Effector CD4-positive, alpha-beta T cell (primary cell): ENCODE measurements at places on chromosomes 4 and X.

- DNase-seq, result no peak
These were observed 178.5 kb downstream of the DCHS2 start for GRCh38 chr4:154313004-154313585.

DNA sequence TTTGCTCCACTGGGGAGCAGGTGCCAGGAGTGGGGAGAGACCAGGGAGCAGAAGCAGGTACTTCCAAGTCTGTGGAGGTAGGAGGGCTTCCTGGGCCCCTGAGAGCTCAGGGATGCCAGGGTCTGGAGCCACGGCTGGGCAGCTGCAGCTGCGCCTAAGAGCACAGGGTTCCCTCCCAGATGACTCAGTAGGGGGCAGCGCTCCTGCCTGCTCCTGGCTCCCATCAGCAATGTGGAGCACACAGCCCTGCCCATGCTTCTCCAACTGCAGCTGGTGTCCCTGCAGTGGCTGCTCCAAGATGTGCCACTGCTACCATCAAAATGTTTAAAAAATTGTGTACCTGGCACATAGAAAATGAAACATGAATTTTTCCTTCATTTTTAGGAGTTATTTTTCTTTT is 1028.2 kb downstream of the PCDH7 start:
- no peak for DNase-seq

DNA sequence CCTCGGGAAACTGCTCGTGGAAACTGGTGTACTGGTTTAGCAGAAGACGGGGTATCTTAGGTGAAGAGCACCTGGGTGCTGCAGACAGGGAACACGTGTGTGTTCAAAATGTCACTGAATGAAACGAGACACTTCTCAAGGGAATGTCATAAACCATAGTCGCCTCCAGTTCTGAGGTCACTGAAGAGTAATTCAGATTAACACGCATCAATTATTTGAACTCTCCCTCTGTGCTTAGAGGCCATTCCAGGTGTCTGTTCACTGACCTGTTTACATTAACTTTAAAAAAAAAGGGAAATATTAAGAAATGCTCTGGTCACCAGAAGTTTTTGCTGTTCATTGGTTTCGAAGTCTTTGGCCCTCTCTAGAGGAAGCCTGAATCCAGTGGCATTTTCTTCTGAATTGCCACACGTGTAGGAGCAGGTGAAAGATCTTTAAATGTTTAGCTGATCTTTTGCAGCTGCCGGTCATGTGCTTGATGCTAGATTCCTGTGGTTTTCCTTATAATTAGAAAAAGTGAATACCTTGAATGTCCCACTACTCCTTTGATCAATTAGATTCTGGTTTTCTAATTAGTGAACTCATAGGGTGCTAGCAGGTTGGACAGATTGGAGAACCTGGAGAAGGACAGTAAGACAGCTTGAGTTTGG is 330.5 kb downstream of the ARHGAP10 start:
- no peak for DNase-seq

- no peak for DNase-seq
These were observed 41.0 kb upstream of the SCD5 start for GRCh38 chr4:82839624-82840023.

DNA sequence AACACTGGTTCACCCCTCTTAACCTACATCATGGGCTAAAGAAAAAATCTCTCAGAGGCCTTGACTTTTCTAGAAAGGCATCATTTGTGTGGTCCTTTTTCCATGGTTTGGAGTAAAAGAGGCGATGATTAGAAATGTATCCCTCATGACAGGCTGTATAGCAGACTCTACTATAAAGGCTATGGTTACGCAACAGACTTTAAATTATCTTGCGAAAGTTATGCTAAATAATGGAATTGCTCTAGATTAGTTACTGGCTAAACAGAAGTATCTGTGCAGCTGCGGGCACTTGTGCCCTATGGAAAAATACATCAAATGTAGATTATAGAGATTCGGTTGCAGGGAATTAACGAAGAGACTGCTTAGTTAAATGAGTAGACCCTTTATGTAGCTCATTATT is 101.6 kb downstream of the TMEM47 start:
- DNase-seq, result no peak

GRCh38 chr4:124253080-124253479 is 459.5 kb downstream of the ANKRD50 start:
- no peak for DNase-seq

GRCh38 chr4:9994246-9994847 is 26.9 kb downstream of the SLC2A9 start:
- no peak for DNase-seq

- no peak for DNase-seq
These were observed 121.0 kb upstream of the TEX13D start for GRCh38 chrX:124211312-124211942.

DNA sequence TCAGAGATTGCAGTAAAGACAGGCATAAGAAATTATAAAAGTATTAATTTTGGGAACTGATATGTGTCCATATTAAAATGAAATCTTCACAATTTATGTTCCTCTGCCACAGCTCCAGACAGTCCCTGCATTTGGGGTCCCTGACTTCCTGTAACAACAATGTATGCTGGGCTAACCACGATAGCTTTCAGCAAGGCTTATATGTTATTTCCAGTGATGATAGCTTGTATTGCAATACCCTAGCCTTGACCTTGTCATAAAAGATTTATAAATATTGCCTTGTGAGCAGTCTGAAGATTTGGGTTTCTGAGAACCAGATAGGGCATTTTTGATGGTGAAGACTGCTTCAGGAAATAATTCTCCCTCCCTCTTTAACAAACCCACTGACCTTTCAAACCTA is 129.5 kb downstream of the PCDH10 start:
- DNase-seq, result no peak

DNA sequence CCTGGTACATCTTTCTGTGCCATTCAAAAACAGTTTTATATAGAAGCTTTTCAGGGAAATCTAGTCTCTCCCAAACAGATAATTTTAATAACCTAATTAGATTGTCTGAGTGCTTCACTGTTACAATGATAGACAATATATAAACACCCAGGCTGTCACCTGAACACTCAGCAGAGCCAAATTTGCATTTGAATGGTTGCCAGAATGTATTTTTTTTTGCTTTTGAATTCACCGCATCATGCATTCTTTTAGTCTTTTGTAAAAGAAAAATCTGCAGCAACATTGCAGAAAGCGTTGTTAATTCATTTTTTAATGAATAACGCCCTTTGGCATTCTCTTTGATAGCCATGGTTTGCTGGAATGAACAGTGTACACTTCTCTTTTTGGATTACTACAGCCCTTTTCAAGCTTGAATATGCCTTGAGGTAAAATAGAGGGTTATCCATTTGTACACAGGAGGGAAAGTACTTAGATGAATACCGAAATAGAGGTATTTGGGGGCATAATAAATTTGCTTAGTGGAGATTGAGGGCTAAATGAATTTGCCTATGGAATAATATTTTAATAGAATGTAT is 175.0 kb upstream of the EPHA5 start:
- no peak for DNase-seq

DNA sequence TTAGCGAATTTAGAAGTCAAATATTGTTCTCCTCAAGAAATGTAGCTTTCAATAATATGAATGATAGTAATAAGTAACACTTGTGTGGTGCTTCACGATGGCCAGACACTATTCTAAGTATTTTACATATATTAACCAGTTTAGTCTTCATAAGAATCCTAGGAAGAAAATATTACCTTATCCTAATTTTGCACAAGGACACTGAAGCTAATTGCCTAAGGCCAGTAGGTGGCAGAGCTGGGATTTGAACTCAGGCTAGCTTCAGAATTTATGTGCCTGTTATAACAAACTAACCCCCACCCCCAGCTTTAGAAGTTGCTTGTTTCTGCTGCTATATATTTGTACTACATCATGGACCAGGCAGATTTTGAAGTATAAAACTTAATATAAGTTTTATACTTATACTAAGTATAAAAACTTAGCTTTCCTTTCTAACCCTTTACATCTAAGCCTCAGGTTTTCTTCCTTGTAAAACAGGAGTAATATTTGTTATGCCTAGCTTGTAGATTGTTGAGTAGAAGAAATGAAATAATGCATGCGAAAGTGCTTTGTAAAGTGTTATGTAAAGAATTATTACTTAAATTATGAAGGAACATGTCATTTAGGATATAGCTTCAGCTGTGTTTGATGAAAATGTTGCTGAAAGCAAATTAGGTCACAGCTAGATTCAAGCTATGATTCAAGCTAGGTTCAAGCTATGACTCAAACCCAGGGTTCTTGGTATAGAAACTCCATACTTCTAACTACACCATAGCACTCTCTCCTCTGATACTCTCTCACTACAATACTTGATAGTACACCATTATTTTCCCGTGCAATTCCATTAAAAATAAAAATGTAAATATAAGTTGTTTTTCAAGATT is 4.2 kb upstream of the CDS1 start:
- no peak for DNase-seq

DNA sequence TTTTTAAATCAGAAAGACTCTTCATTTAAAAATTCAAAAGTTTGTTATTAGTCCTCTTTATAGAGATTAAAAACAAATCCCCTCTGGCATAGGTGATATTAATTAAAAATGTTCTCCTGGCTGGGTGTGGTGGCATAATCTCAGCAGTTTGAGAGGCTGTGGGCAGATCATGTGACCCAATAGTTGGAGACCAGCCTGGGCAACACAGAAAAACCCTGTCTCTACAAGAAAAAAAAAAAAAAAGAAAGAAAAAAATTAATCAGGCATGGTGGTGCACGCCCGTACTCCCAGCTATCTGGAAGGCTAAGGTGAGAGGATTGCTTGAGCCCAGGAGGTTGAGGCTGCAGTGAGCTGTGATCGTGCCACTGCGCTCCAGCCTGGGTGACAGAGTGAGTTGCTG is 38.9 kb downstream of the RASGEF1B start:
- no peak for DNase-seq

- no peak for DNase-seq
These were observed 50.6 kb downstream of the NHS start for GRCh38 chrX:17425551-17425950.

DNA sequence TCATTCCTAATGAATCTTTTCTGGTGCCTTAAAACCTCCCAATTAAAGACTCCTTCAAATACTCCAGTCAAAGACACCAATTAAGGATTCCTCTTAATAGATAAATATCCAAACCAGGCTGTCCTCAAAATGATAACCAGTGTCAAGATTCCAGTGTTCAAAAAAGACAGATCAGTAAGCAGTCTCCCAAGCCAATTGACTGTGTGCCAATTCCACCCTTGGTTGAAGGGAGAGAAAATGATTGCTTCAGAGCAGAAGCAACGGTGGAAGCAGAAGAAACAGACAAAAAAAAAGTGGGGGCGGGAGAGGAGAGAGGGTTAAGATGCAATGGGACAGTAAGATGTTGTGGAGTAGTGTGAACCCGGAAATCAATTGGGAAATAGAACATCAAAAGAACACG is 216.0 kb upstream of the FTHL17 start:
- DNase-seq, result no peak

DNA sequence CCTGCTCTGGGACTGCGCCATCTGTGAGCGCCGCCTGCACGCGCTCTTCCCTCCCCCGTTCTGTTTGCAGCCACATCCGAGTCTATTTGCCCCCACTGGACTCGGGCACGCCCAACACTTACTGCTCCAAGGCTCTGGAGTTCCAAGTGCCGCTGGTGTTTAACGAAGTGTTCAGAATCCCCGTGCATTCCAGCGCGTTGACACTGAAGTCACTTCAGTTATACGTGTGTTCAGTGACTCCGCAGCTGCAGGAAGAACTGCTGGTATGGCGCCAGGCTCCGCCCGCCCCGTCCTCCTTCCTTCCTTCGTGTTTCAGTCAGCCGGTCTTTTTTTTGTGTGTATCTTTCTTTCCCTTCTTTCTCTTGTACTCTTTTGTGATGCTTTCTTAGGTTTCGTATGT is 30.7 kb upstream of the CLCN4 start:
- DNase-seq, result no peak

DNA sequence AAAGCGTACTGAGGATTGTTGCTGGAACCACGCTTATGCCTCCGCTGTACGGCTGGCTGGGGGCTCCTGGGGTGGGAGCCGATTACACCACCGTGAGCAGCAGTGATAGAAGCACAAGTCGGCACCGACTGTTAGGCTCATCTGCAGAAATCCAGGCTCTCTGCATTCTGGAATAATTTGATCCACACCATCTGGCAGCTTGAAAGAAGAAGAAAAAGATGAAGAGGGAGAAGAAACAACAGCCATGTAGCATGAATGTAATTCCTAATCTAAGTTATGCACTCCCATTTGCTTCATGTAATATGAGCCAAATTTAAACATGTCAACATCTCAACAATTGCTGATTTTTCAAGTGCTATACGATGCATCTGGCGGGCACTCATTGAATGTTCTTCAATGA is 84.6 kb upstream of the DHX15 start:
- no peak for DNase-seq
